Activated CD4-positive, alpha-beta memory T cell treated with anti-CD3 and anti-CD28 coated beads, Interleukin-2, amount 10 ng/mL, durations not matched to agents 7 days and 5 days (primary cell): ENCODE measurements at places on chromosomes 4 and X. TPM values are rescaled to one million over a fixed set of nuclear protein-coding genes. Genes with fewer than 3 reads are reported as not detected.

GRCh38 chrX:79065696-79066095 is 78.8 kb upstream of the GPR174 start:
- H3K4me3 ChIP-seq: no peak overlapping the region
- H3K27me3 ChIP-seq: no peaks in the 10 kb centered on the region

Gene XG
- total RNA-seq: not detected

GRCh38 chr4:185101354-185101890 is 41.6 kb upstream of the SLC25A4 start:
- no peaks in the 10 kb centered on the region for H3K36me3 ChIP-seq
- DNase-seq: no peak
- H3K4me1 ChIP-seq: no peaks in the 10 kb centered on the region

Gene NPFFR2
- total RNA-seq: not detected

DNA sequence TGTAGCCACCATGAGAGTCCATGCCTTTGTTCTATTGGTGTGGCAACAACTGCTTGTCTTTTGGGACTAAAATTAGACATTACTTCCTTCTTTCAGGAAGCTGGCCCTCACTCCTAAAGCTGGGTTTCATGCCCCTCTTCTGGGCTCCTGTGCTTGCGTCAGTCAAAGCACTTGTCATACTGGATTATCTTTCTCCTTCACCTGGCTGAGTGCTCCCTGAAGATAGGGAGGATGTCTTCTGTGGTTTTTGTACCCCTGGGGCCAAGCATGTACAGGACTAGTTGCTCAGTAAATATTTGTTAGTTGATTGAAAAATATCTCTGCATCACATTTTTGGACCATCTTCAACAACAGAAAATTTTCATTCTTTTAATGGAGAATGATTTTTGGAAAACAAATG is 26.1 kb upstream of the LONRF3 start:
- no peak overlapping the region for H3K27ac ChIP-seq
- no peaks in the 10 kb centered on the region for H3K27me3 ChIP-seq
- no peaks in the 10 kb centered on the region for H3K4me1 ChIP-seq
- DNase-seq: no peak
- H3K36me3 ChIP-seq: no peaks in the 10 kb centered on the region
- no peak overlapping the region for H3K4me3 ChIP-seq

DNA sequence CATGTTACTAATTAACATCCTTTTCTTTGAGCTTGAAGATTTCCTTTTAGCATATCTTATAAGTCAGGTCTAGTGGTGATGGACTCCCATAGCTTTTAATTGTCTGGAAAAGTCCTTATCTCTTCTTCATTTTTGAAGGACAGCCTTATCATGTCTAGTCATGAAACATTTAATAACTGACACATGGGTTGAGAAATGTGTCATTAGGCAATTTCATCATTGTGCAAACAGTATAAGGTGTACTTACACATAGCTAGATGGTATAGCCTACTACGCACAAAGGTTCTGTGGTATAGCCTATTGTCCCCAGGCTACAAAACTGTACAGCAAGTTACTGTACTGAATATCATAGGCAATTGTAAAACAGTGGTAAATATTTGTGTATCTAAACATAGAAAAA is 34.5 kb upstream of the ALG13 start:
- H3K4me1 ChIP-seq: peaks cover 12% of the 10 kb centered on the region
- no peak for DNase-seq
- no peak overlapping the region for H3K27ac ChIP-seq
- no peaks in the 10 kb centered on the region for H3K36me3 ChIP-seq
- no peaks in the 10 kb centered on the region for H3K27me3 ChIP-seq

- no peak for DNase-seq
- peaks cover 8% of the 10 kb centered on the region for H3K4me1 ChIP-seq
- H3K27me3 ChIP-seq: peaks cover 16% of the 10 kb centered on the region
- no peak overlapping the region for H3K27ac ChIP-seq
- peak overlapping the region; percentile 84 for H3K4me3 ChIP-seq
Observed at GRCh38 chrX:106802063-106802387, 448 bp upstream of the TBC1D8B start.

DNA sequence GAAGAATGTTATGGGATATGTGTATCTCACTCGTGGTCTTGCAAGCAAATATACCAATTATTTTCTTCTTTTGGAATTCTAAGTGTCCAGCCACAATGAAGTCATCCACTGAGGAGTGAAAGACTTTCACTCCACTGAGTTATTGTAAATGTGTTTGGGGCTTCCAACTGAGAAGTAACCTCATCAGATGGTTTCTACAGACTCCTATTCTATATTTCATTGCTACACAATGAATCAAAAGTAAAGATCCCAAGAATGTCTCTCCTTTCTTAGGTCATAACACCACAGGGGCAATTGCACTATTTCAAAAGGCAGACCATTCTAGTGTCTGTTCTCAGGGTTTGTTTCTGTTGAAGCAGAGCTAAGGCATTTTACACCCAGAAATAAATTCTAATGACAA is 12.3 kb upstream of the VCX2 start:
- H3K4me1 ChIP-seq: no peaks in the 10 kb centered on the region
- no peaks in the 10 kb centered on the region for H3K36me3 ChIP-seq
- no peak overlapping the region for H3K27ac ChIP-seq
- H3K4me3 ChIP-seq: no peak overlapping the region
- no peaks in the 10 kb centered on the region for H3K27me3 ChIP-seq

Gene GUCY1B1
- total RNA-seq: not detected

Gene SSX2
- not detected for total RNA-seq

DNA sequence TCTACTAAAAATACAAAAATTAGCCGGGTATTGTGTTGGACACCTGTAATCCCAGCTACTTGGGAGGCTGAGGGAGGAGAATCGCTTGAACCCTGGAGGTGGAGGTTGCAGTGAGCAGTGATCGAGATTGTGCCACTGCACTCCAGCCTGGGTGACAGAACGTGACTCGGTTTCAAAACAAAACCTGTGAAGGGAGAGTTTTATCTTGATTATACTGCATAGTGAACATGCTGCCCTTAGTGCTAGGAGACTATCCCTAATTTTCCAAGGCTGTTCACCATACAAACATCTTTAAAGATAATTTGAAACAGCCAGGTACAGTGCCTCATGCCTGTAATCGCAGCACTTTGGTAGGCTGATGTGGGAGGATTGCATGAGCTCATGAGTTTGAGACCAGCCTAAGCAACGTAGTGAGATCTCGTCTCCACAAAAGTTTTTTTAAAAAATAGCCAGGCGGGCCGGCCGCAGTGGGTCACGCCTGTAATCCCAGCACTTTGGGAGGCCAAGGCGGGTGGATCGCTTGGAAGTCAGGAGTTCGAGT is 6.2 kb downstream of the AFF1 start:
- no peaks in the 10 kb centered on the region for H3K27me3 ChIP-seq
- no peak overlapping the region for H3K27ac ChIP-seq
- peaks cover 48% of the 10 kb centered on the region for H3K4me1 ChIP-seq

- H3K27me3 ChIP-seq: no peaks in the 10 kb centered on the region
- no peak for DNase-seq
- H3K36me3 ChIP-seq: no peaks in the 10 kb centered on the region
- H3K27ac ChIP-seq: no peak overlapping the region
- no peak overlapping the region for H3K4me3 ChIP-seq
- H3K4me1 ChIP-seq: peaks cover 17% of the 10 kb centered on the region
Observed at GRCh38 chr4:158799013-158799770, 30.4 kb downstream of the FNIP2 start.

DNA sequence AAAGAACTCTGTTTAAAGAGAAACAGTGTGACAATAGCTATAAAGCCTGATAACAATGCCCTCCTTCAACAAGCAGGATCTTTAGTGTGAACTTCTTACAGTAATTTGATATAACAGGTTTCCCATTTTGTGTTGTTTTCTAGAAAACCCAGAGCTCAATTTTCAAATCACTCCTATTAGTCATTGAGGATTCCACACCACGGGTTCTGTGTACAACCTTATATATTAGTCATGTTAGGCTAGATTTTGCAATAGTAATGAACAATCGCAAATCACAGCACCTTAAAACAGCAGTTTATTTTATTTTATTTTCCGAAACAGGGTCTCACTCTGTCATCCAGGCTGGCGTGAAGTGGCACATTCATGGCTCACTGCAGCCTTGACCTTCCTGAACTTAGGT is 1020.9 kb upstream of the INTU start:
- H3K27me3 ChIP-seq: no peaks in the 10 kb centered on the region
- DNase-seq: no peak
- no peaks in the 10 kb centered on the region for H3K36me3 ChIP-seq
- H3K4me1 ChIP-seq: no peaks in the 10 kb centered on the region

GRCh38 chr4:174192943-174193342 is 90.5 kb downstream of the FBXO8 start:
- H3K27ac ChIP-seq: no peak overlapping the region
- peaks cover 25% of the 10 kb centered on the region for H3K27me3 ChIP-seq
- no peaks in the 10 kb centered on the region for H3K36me3 ChIP-seq

GRCh38 chr4:72313121-72313520 is 255.9 kb downstream of the ADAMTS3 start:
- H3K4me1 ChIP-seq: no peaks in the 10 kb centered on the region
- no peak for DNase-seq
- H3K27me3 ChIP-seq: peaks cover 7% of the 10 kb centered on the region
- no peaks in the 10 kb centered on the region for H3K36me3 ChIP-seq

DNA sequence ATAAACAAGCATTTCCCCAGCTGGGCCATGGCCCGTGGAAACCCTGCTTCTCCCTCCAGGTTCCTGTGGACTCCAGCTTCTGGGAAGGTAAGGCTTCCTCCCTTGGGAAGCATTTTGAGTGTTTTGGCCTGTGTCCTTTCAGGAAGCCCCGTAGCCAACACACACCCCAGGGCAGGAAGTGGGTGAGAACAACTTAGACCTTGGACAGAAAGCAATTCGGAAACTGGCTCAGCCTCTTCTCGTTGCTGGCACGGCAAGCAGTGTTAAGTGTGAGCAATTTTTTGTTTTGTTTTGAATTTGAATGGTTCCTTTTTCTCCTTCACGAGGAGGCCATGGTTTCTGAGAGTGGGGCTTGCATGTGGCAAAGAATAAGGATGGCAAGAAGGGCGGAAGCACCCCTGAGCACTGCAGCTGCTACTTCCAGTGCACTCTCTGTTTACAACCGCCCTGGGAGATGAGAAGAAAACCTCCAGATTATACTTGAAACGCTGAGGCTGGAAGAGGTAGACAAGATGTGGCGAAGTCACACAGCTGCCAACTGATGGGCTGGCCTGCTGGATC is 14.1 kb upstream of the CYTL1 start:
- DNase-seq: no peak
- no peaks in the 10 kb centered on the region for H3K27me3 ChIP-seq
- H3K4me1 ChIP-seq: no peaks in the 10 kb centered on the region
- no peak overlapping the region for H3K4me3 ChIP-seq
- H3K36me3 ChIP-seq: no peaks in the 10 kb centered on the region

DNA sequence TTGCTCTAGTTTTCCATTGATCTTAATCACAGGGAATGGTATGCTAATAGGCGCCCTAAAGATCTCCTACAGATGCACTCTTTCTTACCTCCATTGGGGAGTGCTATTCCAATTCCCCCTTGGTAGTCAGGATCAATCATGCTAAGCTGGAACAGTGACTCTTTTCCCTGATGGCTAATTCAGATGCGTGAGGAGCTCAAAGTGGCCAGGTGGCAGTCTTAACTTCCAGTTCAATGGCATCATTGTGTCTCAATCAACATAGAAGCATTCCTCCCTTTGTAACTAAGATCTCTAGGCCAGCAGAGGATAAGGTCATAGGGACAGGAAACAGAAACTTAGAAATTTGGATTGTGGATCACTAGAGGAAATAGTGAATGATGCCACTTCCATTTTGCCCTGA is 216.8 kb downstream of the GRID2 start:
- DNase-seq: no peak
- no peaks in the 10 kb centered on the region for H3K27me3 ChIP-seq
- H3K4me3 ChIP-seq: no peak overlapping the region
- H3K4me1 ChIP-seq: no peaks in the 10 kb centered on the region
- H3K36me3 ChIP-seq: no peaks in the 10 kb centered on the region

DNA sequence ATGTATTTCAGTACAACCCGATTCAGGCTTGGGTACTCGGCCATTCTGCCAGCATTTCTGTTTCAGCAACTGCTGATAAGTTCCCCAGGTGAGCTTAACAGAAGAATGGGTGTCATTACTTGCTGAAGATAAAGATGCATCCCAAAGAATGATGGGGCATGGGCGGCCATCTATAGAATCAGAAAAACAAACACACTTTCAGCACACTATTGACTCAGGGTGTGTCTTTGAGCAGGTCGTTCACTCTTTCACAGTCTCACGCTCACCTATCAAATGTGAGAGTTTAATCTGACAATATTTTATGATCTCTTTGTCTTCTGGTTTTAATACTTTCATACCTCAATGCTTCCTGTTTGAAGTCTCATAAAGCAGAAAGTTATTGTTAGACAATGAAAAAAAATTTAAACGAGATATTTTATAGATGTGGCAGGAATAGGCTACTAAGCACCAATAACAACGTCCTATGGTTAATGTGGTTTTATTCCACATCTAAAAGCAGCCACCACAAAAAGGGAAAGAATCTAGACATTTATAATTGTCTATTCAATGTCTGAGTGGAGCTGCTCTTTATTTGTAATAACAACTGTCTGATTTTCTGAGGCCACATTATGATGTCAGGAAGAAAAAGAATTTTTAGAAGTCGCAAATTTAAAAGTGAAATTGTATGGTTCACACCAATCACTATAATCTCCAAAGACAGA is 17.0 kb downstream of the GASK1B start:
- no peak overlapping the region for H3K27ac ChIP-seq
- H3K4me3 ChIP-seq: no peak overlapping the region
- H3K4me1 ChIP-seq: no peaks in the 10 kb centered on the region
- DNase-seq: no peak

- no peaks in the 10 kb centered on the region for H3K27me3 ChIP-seq
- no peak overlapping the region for H3K27ac ChIP-seq
- no peaks in the 10 kb centered on the region for H3K36me3 ChIP-seq
- H3K4me1 ChIP-seq: no peaks in the 10 kb centered on the region
Observed at GRCh38 chr4:104592183-104592582, 97.5 kb upstream of the CXXC4 start.

Gene SRPX
- total RNA-seq: 0.63 TPM

Gene HOPX
- total RNA-seq: 206 TPM

DNA sequence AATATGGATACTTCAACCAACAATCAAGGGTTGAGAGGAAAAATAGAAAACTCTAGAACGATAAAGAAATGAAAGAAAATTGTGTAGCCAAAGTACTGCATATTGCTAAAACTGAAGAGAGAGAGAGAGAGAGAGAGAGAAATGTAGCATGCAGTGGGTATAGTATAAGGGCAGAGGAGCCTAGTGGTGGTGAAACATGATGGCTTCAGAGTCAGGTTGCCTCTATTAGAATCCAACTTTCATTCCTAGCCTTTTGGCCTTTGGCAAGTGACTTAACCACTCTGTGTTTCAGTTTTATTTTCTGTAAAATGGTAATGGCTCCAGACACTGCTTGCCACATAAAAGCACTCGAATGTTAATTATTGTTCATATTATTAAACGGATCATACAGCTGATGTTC is 71.2 kb upstream of the NAF1 start:
- H3K4me1 ChIP-seq: no peaks in the 10 kb centered on the region
- no peak overlapping the region for H3K4me3 ChIP-seq
- H3K27me3 ChIP-seq: no peaks in the 10 kb centered on the region
- no peaks in the 10 kb centered on the region for H3K36me3 ChIP-seq

Gene BBS12
- total RNA-seq: 3.7 TPM

GRCh38 chr4:16136827-16137226 is 53.0 kb upstream of the PROM1 start:
- DNase-seq: no peak
- no peak overlapping the region for H3K27ac ChIP-seq
- no peak overlapping the region for H3K4me3 ChIP-seq

GRCh38 chrX:10477525-10477924 is 142.9 kb downstream of the MID1 start:
- no peak for DNase-seq
- no peaks in the 10 kb centered on the region for H3K4me1 ChIP-seq
- no peak overlapping the region for H3K27ac ChIP-seq
- H3K27me3 ChIP-seq: no peaks in the 10 kb centered on the region

Gene OTOP1
- not detected for total RNA-seq
